ENCODE measurements at places on chromosomes 6 and 20. TPM values are rescaled to one million over a fixed set of nuclear protein-coding genes. Genes with fewer than 3 reads are reported as not detected.

DNA sequence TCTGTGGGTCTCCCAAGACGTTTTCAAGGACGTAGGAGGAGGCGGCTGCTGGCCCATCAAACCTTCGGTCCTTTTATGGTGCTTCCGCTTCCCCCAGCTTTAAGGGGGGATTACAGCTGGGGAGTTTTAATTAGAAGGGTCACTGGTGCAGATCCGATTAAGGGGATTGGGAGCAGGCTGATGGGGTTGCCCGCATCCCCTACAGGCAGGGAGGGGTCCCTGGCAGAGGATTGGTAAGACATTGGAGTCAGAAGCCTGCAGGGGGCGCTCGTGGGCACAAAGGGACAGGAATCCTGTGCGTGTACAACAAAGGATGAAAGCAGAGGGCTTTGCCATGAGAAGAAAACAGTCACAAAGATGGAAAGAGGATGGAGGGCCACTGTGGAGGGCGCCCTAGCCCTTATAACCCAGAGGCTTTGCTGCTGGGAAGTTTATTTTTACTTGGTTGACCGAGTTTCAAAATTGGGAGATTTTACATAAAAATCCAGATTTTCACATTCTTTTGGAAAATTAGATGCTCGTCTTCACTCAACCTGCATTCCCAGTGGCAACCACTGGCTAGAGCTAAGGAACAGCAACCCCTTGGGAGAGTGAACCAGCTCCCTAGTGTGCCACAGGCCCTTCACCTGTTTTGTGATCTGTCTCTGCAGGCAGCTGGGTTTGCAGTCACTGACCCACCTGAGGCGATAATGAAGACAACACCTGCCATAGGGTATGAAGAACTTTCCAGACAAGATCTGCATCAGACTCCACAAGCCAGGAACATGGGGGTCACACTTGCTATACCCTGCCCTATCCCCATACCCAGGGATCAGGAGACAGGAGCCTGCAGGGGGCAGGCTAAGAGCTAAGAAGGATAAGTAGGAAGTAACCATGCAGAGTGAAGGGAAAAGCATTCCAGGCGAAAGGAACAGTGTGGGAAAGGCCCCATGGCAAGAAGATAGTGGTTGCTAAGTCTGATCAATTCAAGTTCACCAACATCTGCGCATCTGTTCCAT, 97.7 kb downstream of the KCNB1 start:
- peak; percentile 89 for DNase-seq

GRCh38 chr20:21189761-21190523, 64.1 kb downstream of the KIZ start:
- DNase-seq, result no peak

DNA sequence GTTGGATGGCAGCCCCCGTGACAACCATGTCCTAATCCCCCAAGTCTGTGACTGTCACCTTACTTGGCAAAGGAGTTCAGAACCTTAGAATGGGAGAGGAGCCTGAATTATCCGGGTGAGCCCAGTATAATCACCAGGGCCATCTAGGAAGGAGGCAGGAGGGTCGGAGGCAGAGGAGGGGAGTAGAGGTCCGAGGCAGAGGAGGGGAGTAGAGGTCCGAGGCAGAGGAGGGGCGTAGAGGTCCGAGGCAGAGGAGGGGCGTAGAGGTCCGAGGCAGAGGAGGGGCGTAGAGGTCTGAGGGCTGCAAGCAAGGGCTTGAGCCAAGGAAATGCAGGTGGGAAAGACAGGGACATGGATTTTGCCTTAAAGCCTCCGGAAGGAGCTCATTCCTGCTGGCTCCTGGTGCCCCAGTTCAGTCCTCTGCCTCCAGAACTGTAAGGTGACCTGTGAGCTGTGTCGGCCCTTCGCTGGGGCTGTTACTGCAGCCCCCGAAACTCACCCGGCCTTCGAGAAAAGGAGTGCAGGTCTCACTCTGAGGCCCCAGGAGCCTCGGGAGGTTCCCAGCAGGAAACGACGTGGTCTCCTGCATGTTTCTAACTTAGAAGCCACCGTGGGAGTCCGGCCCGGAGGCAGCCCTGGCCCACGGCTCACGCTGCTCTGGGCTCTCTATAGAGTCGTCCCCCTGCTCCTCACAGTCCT, 20.0 kb upstream of the SLCO4A1 start:
- no peak for DNase-seq

DNA sequence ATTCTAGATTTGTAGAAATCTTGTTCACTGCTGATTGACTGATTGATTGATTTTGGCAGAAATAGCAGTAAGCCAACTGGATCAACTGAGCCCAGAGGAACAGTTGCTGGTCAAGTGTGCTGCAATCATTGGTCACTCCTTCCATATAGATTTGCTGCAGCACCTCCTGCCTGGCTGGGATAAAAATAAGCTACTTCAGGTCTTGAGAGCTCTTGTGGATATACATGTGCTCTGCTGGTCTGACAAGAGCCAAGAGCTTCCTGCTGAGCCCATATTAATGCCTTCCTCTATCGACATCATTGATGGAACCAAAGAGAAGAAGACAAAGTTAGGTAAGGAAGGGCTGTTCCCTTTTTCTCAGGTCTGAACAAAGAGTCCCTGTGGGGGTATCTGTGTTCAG, 31.2 kb downstream of the TREML1 start:
- no peak for DNase-seq

The DNMT3B gene
- 2.9 TPM for total RNA-seq

The KCNG1 gene
- total RNA-seq, result 6.3 TPM

All from osteocyte (in vitro differentiated cells).